Natural killer cell (primary cell): ENCODE measurements at places on chromosomes 2 and 18.

GRCh38 chr18:10798727-10799550 lies 273.1 kb downstream of the NAPG start:
- DNase-seq = no peak
- no peaks in the 10 kb centered on the region for H3K4me1 ChIP-seq
- no peak overlapping the region for H3K4me3 ChIP-seq

GRCh38 chr2:237743561-237744269 lies 54.9 kb upstream of the RBM44 start:
- H3K36me3 ChIP-seq = peaks cover 18% of the 10 kb centered on the region
- no peak for DNase-seq
- peaks cover 13% of the 10 kb centered on the region for H3K4me1 ChIP-seq
- no peak overlapping the region for H3K4me3 ChIP-seq

DNA sequence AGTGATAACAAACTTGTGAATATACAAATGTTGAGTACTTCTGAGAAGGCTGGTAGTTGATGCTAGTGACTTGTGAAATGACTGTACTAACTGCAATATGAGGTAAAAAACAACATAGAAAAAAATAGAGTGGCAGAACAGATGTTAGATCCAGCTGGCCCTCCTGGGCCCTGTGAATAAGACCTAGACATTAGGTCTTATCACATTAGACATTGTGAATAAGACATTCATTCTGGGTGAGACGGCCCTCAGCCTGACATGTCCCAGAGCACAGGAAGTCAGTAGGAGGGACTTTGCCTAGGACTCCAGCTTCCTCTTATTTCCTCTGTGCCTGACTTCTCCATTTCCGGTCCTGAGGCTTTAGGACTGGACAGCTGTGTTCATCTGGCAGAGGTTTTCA lies 22.9 kb downstream of the DOK1 start:
- no peaks in the 10 kb centered on the region for H3K27me3 ChIP-seq
- no peaks in the 10 kb centered on the region for H3K36me3 ChIP-seq
- H3K4me3 ChIP-seq = no peak overlapping the region
- DNase-seq = no peak
- H3K27ac ChIP-seq = no peak overlapping the region

DNA sequence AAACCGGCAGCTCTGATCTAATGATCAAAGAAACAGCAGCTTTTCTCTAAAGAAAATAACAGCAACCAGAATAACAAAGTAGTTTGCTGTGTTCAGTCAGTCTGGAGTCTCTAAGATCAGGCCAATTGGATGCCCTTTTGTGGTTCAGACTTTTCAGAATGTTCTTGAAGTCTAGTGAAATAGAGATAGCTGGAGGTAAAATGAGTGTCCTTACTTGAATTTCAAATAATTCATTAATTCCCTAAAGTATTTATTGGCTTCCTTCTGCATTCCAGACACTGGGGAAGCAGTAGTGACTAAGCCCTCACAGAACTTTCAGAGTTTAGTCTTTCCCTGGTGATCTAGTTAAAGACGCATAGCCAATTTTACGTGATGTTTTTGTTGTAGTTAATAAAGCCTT lies 58.7 kb downstream of the C18orf54 start:
- no peaks in the 10 kb centered on the region for H3K36me3 ChIP-seq
- H3K4me1 ChIP-seq = no peaks in the 10 kb centered on the region
- no peak for DNase-seq
- H3K27ac ChIP-seq = no peak overlapping the region
- H3K27me3 ChIP-seq = no peaks in the 10 kb centered on the region
- H3K4me3 ChIP-seq = no peak overlapping the region

DNA sequence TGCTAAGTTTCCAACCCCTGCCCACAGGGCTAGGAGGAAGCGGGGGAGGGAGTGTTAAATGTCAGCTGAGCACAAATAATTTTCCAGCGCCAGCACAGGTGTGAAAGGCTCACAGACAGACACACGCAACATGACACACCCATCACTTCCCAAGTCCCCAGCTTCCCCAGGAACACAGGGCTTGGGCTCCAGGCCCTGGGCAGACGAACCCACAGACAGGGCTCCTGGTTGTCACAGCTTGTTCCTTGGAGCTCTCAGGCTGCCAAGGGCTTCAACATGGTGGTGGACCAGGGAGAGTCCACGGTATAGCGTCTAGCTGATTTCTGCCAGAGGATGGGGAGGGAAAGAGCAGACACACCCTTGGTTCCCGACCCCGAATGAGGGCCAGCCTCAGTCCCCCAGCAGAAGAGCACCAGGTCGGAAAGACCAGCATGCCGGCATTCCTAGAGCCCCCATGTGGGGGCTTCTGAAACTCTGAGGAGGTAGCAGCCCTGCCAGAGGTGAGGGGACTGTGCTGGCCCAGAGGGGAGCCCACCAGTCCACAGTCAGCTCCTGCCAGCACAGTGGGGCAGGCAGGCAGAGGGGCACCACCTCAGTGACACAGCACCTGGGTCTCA lies 1.9 kb downstream of the DUSP2 start:
- peak; percentile 62 for DNase-seq
- peak overlapping the region; percentile 71 for H3K4me3 ChIP-seq
- H3K4me1 ChIP-seq = peaks cover 76% of the 10 kb centered on the region

DNA sequence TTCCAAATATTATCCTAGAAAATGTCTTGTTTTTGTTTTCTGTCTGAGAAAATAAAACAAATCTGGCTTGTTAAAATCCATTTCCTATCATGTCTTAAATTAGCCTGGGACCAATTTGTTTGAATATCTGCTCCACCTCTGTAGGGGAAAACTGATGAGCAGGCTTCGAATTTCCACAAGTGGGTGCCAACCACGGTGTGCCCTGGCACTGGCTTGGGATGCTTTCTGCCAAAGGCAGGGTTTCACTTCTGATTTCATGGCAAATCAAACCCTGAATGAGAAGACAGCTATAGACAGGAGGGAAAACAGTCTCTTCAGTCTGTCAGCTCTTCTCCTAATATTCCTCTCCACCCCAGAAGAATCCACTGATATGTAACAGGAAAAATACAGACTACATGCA lies 33.7 kb upstream of the STAT4 start:
- H3K36me3 ChIP-seq = no peaks in the 10 kb centered on the region
- H3K4me3 ChIP-seq = no peak overlapping the region
- no peaks in the 10 kb centered on the region for H3K27me3 ChIP-seq
- peaks cover 2% of the 10 kb centered on the region for H3K4me1 ChIP-seq
- no peak for DNase-seq
- no peak overlapping the region for H3K27ac ChIP-seq

GRCh38 chr2:85584857-85585780 lies 888 bp downstream of the VAMP5 start:
- peak overlapping the region; percentile 65 for H3K4me3 ChIP-seq
- H3K27ac ChIP-seq = peak overlapping the region; percentile 62
- H3K36me3 ChIP-seq = peaks cover 16% of the 10 kb centered on the region
- no peak for DNase-seq
- no peaks in the 10 kb centered on the region for H3K27me3 ChIP-seq
- H3K4me1 ChIP-seq = peaks cover 33% of the 10 kb centered on the region

DNA sequence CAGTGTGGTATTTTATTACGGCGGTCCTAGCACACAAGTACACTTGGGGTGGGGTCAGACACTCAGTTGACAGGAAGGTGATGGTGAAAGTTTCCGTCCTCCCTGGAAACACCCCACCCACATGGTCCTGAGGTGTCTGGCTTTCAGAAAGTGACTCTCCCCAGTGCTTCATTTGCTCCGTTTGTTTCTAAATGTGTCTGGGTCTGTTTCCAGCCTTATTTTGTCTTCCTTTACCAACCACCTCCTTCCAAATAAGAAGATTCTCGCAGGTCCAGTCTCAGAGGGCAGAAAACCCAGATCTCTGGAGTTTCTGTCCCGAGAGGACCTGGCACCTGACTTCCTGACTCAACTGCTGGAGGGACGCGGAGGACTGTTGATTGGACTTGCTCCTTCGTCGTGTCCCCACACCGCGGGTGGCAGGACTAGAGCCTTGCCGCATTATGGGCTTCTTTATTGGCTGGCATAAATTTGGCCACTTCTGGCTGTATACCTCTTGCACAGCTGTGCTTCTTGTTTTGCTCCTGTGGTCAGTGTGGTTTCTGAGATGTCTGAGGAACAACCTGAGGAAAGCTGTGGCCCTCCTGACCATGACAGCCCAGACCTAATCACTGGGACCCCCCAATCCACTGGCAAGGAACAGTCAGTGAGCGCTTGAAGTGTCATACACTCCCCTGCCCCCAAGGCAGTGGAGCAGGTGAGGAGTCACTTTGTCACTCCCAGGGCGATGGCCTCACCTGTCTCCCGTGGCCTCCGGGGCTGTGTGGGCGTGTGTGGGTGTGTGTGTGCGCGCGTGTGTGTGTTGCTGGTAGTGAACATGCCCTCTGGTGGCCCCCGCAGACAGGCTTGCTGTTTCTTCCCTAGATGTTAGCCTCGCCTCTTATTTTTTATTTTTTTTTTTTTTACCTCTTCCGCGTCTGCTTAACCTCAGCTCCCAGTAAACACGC lies 45.6 kb downstream of the MEX3C start:
- peak overlapping the region; percentile 92 for H3K27ac ChIP-seq
- peak; percentile 81 for DNase-seq
- H3K36me3 ChIP-seq = no peaks in the 10 kb centered on the region
- peak overlapping the region; percentile 29 for H3K4me3 ChIP-seq
- H3K4me1 ChIP-seq = peaks cover 47% of the 10 kb centered on the region

DNA sequence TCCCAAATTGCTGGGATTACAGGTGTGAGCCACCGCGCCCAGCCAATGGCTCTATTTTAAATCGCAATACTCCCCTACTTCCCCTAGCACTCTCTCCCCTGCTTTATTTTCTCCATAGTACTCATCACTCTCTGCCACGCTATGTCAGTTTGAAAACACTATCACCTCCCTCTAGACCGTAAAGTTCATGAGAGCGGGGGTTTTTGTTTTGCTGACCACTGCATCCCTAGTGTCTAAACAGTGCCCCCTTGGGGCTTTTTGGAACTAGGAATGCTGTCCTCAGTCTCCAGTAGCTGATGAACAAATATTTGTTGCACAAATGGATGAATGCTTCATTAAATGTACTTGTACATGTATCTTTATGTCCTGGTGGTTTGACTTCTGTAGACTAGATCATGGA lies 44.1 kb downstream of the ATOH8 start:
- no peaks in the 10 kb centered on the region for H3K4me1 ChIP-seq
- H3K4me3 ChIP-seq = no peak overlapping the region
- H3K36me3 ChIP-seq = no peaks in the 10 kb centered on the region

DNA sequence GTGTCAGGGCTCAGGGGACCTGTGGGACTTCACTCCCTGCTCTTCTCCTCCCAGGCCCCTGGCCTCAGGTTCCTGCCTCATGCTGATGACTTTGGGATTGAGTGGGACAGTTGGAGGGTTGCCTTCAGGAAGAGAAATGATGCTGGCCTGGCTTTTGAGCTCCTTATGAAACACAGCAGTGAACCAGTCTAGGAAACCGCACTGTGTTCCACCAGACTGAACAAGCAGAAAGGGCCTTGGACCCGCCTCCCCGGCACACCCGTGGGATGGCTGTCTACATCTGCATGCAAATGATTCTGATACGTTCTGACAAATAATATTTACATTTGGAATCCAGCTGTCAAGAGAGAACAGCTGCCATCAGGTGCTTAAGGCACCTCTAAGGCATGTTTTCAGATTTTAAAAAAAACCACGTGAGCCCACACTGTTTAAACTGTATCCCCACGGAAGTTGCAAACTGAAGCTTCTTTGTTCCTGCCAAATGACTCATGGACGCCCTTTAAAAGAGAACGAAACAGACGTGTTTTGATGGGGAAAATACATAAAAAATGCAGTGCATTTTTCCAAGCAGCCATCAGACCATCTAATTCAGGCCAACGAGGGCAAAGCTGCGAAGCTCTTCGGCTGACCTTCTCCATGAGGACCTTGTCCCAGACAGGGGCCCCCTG lies 27.6 kb upstream of the ASAP2 start:
- no peak overlapping the region for H3K27ac ChIP-seq
- H3K27me3 ChIP-seq = no peaks in the 10 kb centered on the region
- H3K4me3 ChIP-seq = no peak overlapping the region
- no peaks in the 10 kb centered on the region for H3K36me3 ChIP-seq

GRCh38 chr2:237042101-237042500 lies 43.6 kb upstream of the COPS8 start:
- H3K27me3 ChIP-seq = no peaks in the 10 kb centered on the region
- no peak overlapping the region for H3K27ac ChIP-seq
- H3K4me3 ChIP-seq = no peak overlapping the region
- H3K36me3 ChIP-seq = no peaks in the 10 kb centered on the region
- no peaks in the 10 kb centered on the region for H3K4me1 ChIP-seq

DNA sequence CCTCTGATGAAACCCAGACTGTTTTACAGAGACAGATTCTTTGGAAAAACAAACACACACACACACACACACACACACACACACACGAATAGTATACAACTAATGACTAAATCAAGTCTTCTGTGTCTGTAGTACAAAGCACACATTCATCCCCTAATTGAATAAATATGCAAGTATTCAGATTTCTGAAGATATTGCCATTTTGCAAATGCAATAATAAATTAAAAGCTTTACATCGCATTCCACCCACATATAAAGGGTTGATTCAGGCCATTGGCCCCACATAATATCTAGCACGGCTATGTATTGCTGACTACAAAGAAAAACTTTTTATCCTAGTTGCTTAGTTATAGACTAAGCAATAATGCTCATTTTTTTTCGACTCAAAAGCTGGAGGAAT lies 86.2 kb downstream of the PAX3 start:
- H3K4me3 ChIP-seq = no peak overlapping the region
- no peaks in the 10 kb centered on the region for H3K4me1 ChIP-seq
- H3K27ac ChIP-seq = no peak overlapping the region
- H3K36me3 ChIP-seq = no peaks in the 10 kb centered on the region

GRCh38 chr2:2825516-2826208 lies 494.6 kb upstream of the MYT1L start:
- no peak for DNase-seq
- no peaks in the 10 kb centered on the region for H3K27me3 ChIP-seq
- no peaks in the 10 kb centered on the region for H3K36me3 ChIP-seq
- no peak overlapping the region for H3K4me3 ChIP-seq
- H3K4me1 ChIP-seq = no peaks in the 10 kb centered on the region

DNA sequence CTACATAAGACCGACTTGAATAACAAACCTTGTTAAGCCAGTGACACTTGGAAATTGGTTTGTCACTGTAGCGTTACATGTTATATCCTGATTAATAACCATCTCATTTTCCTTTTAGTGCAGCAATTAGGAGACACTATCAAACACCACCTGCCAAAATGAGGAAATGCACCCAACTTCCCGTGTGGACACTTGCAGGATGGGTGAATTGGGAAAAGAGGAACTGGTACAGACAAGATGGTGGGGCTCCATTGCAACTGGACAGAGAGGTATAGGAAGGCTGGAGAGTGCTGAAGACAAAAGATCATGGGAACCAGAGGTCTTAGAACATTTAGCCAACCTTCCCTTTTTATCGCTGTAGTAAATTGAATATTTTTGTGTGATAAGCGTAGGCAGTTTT lies 816.3 kb upstream of the HS6ST1 start:
- H3K27me3 ChIP-seq = no peaks in the 10 kb centered on the region
- DNase-seq = no peak
- H3K4me1 ChIP-seq = no peaks in the 10 kb centered on the region
- H3K27ac ChIP-seq = no peak overlapping the region
- no peaks in the 10 kb centered on the region for H3K36me3 ChIP-seq

- H3K27me3 ChIP-seq = peaks cover 11% of the 10 kb centered on the region
- peak overlapping the region; percentile 34 for H3K4me3 ChIP-seq
- H3K36me3 ChIP-seq = no peaks in the 10 kb centered on the region
- H3K4me1 ChIP-seq = peaks cover 18% of the 10 kb centered on the region
- no peak overlapping the region for H3K27ac ChIP-seq
- peak; percentile 16 for DNase-seq
Measured at GRCh38 chr2:235670974-235671787, 177.3 kb downstream of the AGAP1 start.
